Stimulated activated CD4-positive, alpha-beta T cell treated with anti-CD3 and anti-CD28 coated beads, Interleukin-1b, Interleukin-23, amount 100 ng/mL, for 1 hour (primary cell): ENCODE measurements at places on chromosomes 7 and 10.

DNA sequence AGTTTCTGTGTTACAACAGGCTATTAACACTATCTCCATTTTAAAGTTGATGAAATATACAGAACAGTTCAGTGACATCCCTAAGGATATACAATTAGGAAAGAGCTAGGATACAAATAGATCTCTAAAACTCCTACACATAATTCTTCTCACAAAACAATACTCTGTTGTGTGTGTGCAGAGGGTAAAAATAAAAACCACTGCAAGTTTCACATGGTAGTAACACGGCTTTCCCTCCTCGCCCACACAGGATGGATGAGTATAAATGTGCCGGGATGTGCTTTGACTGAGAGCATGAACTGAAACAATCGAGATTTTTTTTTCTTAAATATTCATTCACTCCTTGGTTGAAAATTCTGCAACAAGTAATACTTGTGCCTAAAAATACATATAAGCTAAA is 131.5 kb upstream of the C1QL3 start:
- DNase-seq: no peak

DNA sequence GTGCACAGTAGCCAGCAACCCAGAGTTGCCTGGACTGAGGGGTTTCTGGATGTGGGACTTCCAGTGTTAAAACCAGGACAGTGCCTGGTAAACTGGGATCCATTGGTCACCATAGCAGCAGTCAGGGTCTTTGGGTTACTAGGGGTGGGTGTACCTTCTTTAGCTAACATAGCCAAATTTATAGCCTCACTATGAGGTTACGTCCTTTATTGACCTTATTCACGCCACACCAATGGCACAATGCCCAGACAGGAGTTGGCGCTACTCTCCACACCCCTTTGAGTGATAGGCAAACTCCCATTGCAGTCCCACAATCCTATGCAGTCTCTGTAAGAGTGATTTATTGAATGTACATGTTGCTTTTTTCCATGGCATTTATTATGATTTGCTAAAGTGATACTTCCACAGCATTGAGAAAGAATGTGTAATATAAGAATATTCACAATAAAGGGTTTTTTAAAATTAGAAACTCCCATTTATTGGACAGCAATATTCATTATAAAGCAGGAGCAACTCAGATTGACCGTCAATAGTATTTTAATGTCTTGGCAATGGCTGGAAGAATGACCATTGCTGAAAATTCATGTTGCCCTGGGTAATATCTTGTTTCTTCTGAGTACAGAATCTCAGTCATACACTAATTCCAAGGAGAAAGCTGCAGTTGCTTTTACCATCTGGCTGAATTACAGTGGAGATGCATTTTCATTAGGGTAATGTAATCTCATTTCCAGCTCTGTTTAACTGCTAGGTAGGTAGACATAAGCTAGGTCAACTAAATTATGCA is 26.1 kb downstream of the IFIT5 start:
- no peak for DNase-seq

DNA sequence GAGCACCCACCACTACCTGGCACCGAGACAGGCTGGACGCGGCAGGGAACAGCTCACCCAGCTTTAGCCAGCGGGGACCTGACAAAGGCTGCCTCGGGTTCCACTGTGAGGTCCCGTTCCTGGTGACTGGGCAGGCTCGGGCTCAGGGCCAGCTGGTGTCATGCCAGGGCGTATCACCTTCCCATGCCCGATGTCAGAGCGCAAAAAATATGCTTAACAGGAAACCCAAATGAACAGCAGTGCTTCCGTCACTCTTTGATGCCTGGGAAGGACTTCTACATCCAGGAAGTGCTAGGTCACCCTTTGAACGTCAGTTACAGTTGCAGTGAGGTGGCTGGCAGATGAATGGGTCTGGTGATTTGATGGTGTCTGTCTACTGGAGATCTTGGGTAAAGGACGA is 106.0 kb downstream of the ADARB2 start:
- DNase-seq: no peak

DNA sequence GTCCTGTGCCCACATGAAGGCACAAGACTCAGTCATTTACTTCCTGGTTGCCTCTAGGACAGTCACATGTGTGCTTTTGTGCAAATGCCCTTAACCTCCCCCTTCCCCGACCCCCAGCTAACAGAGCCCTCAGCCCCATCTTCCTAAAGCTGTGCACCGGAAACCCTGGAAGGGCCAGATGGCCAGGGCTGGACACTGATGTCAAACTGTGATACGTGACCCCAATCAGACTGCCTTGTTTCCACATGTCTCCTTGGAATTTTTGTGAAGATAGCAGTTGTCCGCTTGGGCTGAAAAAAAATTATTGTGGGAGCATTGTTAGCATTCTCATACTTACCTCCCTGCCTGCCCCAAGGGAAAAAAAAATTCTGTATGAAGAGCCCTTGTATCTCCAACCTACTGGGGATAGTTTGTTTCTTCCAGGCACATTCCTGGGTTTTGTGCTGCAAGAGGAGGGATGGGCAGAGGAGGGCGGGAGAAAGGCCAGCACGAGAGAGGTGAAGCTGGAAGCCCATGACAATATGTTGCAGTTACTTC is 17.0 kb upstream of the ADAM12 start:
- no peak for DNase-seq

DNA sequence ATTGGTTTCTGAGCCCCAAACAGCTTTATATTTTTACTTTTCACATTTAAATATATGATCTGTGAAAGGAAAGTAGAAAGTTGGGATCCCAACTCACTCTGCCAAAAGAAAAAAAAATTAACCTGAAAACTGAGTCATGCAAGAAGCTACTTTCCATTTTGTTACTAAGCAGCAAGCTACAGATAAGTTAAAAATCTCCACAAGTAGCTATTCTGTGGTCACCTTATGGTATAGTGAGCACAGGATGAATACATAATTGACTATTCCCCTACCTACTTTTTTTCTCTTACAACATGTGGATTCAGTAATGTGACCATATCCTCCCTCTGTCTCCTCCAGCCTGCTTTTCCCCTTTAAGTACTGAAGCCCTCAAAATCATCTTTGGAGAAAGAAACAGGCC is 30.3 kb upstream of the CREB3L2 start:
- DNase-seq: no peak

DNA sequence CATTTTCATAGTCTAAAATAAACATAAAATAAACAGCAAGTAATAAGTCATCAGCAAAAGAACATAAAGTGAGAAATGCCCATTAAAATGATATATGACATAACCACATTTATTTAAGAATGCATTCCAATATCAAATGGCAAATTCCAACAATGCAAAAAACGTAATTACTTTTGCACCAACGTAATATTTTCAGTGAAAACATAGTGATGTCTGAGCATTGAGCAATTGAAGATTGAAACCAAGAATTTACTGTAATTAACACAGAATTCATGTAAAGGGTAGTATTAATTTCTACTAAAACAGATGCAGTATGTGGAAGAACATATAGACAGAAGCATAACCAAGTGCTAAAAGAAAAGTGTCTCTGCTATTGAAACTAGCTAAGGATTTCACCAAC is 123.0 kb upstream of the TNS3 start:
- DNase-seq: no peak

DNA sequence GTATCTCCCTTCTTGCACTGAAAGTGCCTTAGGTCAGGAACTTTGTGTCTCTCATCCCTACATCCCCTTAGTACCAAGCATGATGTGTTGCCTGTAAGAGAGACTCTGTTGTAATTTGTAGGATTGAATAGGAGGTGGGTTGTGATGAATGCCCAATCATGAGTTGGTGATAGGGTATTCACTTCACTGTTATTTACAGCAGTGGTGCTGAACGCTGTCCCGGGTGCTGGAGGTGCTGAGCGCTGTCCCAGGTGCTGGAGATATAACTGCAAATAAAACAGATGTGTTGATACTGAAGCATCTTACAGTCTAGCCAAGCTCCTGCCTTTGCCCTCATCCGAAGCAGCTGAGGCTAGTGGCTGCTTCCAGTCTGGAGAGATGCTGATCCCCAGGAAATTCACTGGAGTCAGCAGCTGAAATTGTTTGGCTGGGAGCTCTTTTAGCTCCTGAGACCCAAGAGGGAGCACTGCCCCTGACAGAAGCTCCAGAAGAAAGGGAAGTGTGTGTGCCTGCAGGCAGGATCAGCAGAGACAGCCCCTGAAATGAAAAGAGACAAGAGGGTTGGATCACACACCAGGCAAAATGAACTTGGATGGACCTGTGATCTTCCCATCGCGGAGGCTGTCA is 183.4 kb downstream of the SORCS3 start:
- DNase-seq: no peak

DNA sequence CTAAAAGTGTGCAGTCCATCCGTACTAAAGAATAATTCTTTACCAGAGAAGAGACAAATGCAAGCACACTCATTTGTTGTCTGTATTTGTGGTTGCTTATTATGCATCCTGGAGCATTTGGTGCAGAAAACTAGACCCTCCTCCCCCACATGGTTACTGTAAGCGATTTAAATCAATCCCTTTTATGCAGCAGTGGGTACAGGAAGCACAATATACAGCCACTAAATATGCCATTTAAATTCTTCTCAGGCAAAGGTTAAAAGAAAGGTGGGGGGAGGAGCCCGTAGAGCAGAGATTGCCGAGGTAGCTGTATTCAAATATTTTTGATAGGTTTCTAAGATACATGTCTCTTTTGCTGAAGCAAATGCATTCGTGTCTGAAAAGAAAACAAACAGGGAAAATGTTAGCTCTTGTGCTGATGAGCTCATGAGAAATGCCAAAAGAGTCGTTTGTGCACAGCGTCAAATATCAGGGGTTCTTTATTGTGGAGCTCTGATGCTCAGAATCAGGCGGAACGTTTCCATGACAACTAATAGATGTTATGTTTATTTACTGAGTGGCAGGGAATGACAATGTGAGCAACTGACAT is 131.3 kb upstream of the NPVF start:
- no peak for DNase-seq

DNA sequence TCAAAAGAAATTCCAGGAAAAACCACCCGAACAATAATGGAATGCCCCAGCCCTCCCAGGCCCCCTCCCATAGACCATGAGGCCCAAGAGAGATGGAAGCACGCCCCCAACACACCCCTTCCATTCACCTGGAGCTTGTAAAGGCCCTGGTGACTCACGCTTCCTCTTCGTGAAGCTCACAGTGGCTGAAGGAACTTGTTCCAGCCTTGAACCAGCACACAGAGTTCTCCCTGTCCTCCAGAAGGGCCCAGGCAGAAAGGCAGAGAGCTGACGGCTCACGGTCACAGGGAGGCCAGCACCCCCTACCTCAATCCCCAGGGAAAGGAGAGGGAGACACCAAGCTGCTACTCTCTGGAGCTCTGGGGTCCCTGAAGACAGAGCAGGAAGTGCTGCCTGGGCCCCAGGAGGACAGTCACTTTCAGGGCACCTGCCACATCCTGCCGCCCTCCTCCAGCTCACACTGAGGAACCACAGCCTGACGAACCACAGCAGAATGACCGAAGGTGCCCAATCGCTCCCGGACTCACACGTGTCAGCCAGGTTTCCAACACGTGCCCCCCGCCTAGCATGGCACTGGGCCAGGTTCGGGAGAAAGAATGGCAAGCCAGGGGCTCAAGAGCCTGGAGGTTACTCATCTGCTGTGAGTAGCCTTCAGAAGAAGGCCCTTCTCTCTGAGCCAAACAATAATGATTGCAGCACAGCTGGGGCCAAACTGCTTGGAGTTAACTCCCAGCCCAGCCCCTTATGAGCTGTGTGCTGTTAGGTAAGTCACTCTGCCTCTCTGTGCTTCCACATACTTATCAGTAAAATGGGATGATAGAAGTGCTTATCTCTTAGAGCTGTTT is 52.8 kb downstream of the DLG5 start:
- DNase-seq: no peak

DNA sequence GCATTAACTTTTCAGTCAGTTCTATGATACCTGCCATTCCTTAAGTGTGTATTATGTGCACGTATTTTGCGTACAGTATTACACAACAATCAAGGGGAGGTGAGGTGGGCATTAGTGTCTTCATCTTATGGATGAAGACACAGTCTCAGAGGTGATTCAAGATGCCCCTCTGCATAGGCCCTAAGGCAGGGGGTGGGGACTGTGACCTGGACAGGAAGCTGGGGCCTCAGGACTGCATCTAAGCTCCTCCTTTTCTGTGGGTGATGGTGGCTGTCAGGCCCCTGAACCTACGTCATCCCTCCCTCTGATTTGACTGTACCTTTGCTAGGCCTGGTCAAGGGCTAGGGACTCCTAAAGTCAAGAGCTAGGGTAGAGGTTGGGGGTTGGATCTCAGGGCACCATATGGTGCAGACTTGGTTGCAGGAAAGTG is 38.9 kb downstream of the HK1 start:
- DNase-seq: no peak

- DNase-seq: no peak
These were observed 927.4 kb downstream of the DNAJB9 start for GRCh38 chr7:109497053-109497452.

GRCh38 chr10:79393924-79394610 is 46.8 kb downstream of the PPIF start:
- no peak for DNase-seq

DNA sequence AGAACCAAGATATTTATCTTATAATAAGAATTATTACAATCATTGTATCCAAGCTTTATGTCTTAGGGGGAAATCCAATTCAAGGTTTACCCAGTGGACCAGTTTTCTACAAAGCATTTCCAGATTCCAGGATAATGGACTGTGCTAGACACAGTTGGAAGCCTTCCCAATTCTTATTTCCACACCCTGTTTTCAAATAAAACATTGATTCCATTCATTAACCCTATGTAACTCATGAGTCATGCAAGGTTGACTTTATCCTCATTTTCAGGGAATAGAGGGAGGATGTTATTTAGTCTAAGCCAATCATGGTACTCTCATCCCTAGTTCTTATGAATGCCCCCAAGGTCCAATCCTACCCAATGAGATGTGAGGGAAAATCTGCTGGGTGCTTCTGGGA is 145.7 kb downstream of the RNLS start:
- no peak for DNase-seq

DNA sequence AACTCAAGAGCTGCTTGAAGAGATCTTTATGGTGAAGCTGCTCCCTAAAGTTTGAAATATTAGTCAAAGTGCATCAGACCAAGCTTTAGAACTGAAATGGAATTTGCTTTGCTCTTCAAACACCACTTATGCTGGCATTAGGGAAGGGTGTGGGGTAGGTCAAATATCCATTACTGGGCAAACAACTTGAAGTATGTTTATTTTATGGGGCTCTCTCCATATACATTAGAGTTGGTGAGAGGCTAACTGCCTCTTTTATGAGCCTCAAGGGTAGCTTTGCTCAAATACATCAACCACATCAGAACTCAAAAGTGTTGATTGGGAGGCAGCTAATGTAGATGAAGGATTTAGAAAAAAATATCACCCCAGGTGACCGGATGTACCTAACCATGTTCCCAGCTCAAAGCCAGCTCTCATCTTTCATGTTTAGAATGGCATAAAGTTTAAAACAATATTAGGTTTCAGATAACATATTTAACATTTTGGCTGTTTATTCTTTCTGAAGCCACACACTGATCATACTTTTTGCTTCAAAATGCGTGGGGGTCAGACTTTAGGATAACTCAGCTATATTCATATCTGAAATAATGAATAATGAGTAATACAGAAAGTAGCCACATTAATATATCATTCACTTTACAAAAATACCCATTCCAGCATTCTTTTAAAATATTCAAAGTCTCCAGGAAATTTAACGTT is 318.6 kb downstream of the PTEN start:
- DNase-seq: no peak

- DNase-seq: no peak
These were observed 43.3 kb downstream of the C10orf120 start for GRCh38 chr10:122656308-122656705.

- DNase-seq: no peak
These were observed 10.3 kb upstream of the RARRES2 start for GRCh38 chr7:150351587-150352194.
